Renal cortical epithelial cell (primary cell): ENCODE measurements at places on chromosomes 7 and 10. TPM values are rescaled to one million over a fixed set of nuclear protein-coding genes. Genes with fewer than 3 reads are reported as not detected.

DNA sequence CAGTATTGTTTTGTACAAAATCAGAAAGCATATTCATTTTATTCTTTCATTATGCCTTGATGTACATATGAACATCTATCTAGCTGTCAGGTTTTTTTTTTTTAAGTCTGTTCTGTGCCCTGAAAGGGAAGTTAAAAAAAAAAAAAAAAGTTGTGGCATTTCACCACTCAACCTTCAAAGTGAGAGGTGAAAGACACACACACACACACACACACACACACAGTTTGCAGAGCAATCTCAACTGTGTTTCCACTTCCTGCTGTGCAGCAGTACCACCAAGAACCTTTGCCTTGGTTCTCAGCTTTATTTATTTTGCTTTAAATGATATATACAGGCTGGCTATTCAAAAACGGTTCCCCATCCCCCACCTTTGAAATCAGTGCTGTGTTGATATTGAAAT, 955.6 kb downstream of the GATA3 start:
- no peak for DNase-seq

Gene TFEC
- total RNA-seq, result 0.17 and 0.80 TPM in 2 replicates

DNA sequence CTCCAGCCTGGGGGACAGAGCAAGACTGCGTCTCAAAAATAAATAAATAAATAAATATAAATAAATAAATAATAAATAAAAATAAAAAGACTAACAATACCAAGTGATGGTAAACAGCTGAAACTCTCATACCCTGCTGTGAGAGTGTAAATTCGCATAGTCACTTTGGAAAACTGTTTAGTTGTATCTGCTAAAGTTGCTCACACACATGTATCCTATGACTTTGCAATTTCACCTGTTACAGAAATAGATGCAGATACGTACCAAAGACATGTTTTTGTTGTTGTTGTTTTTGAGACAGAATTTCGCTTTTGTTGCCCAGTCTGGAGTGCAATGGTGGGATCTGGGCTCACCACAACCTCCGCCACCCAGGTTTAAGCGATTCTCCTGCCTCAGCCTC, 135.7 kb downstream of the IDE start:
- no peak for DNase-seq

- DNase-seq, result no peak
Observed at GRCh38 chr7:22302951-22303423, 54.0 kb downstream of the RAPGEF5 start.

DNA sequence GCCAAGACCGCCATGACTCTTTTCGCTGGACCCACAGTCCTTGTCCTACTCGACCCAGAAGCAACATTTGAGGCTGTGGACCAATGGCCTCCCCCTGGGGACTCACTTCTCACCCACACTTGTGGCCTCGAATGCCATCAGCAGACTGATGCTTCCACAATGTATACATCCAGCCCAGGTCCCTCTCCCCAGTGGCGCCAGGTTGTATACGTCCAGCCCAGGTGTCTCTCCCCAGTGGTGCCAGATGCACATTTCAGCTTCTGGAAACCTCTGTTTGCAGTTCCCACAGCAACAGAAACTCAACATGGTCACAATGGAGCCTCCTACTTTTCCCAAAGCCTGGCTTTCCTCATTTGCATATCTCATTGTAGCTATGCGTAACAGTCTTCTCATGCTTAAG, 210.5 kb upstream of the RNF32 start:
- DNase-seq, result no peak

GRCh38 chr10:91162495-91163268, 57.8 kb upstream of the PCGF5 start:
- peak; percentile 32 for DNase-seq

DNA sequence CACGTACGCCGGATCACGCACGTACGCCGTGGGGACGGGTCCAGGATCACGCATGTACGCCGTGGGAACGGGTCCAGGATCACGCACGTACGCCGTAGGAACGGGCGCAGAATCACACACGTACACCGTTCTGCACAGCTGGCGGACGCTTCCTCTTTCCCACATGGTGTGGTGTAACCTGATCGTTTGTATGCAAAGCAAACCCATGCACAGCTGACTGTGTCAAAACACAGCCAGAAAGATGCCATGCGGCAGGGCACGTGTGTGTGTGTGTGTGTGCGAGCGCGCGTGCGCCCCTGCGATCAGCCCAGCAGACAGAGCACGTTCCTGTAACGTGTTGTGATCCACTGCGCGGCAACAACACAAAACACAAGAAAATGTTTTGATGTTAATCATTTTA, 573.6 kb downstream of the DNAJB6 start:
- DNase-seq, result no peak

GRCh38 chr7:51357821-51358220, 41.2 kb upstream of the COBL start:
- no peak for DNase-seq

Gene AGR3
- not detected in 2 replicates for total RNA-seq

- no peak for DNase-seq
Observed at GRCh38 chr7:132322970-132323369, 253.3 kb downstream of the PLXNA4 start.
